Activated naive CD4-positive, alpha-beta T cell (primary cell): ENCODE measurements at places on chromosomes 5 and 9.

- no peak for DNase-seq
Observed at GRCh38 chr9:135046739-135047350, 40.6 kb upstream of the OLFM1 start.

GRCh38 chr5:35443803-35444595, 173.7 kb upstream of the SPEF2 start:
- no peak for DNase-seq

DNA sequence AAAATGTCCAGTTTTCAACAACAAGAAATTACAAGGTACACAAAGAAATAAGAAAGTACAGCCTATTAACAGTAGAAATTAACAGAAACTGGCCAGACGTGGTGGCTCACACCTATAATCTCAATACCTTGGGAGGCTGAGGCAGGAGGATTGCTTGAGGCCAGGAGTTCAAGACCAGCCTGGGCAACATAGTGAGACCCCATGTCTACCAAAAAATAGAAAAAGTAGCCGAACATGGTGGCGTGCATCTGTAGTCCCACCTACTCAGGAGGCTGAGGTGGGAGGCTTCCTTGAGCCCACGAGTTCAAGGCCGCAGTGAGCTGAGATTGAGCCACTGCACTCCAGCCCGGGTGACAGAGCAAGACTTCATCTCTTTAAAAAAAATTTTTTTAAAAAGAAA, 41.5 kb upstream of the FSD1L start:
- no peak for DNase-seq

GRCh38 chr5:176934309-176934930, 35.3 kb upstream of the HK3 start:
- no peak for DNase-seq

GRCh38 chr5:143402017-143402552, 1.4 kb downstream of the NR3C1 start:
- no peak for DNase-seq

GRCh38 chr5:176646049-176646706, 1.1 kb upstream of the TSPAN17 start:
- DNase-seq, result no peak

DNA sequence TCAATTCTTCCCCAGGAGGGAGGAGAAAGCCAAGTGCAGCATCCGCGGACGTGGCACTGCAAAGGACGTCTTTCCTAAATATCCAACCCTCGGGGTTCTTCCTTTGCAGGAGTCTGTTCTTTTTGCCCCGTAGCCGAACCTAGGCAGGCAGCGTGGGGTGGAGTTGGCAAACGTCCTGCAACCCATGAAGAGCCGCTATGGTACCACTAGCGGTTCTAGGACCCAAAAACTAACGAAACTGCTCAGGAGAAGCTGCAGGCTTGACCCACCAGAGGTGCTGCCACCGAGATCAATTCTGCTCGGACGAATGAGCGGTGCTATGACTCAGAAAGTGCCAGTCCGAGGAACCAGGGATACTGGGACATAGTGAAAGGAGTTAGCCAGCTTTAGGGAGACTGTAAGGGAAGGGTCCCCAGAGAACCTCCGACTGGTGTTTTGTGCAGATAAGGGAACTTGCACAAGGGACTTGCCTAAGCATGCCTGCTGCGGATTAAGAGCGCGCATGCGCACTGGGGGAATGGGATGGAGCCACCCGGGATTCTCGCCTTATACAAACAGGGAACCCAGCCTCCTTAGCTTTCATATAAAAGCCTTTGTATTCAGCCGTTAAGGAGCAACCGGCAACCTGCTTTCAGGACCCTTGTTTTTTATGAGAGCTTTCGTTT, 32.7 kb downstream of the ANXA2R start:
- DNase-seq, result peak; percentile 63

GRCh38 chr5:4572311-4573100, 567.6 kb upstream of the ADAMTS16 start:
- DNase-seq, result no peak

GRCh38 chr9:109166771-109167601, at the start of gene FRRS1L:
FRRS1L (minus strand) TSS chr9:109167249; CDS start chr9:109167138, 111 bp downstream.
- DNase-seq, result no peak

- no peak for DNase-seq
Observed at GRCh38 chr5:9898319-9898718, 268.2 kb upstream of the TAS2R1 start.

GRCh38 chr5:102910240-102911226, 155.4 kb downstream of the PAM start:
- DNase-seq, result no peak

GRCh38 chr5:158522776-158523175, 576.9 kb downstream of the EBF1 start:
- no peak for DNase-seq

DNA sequence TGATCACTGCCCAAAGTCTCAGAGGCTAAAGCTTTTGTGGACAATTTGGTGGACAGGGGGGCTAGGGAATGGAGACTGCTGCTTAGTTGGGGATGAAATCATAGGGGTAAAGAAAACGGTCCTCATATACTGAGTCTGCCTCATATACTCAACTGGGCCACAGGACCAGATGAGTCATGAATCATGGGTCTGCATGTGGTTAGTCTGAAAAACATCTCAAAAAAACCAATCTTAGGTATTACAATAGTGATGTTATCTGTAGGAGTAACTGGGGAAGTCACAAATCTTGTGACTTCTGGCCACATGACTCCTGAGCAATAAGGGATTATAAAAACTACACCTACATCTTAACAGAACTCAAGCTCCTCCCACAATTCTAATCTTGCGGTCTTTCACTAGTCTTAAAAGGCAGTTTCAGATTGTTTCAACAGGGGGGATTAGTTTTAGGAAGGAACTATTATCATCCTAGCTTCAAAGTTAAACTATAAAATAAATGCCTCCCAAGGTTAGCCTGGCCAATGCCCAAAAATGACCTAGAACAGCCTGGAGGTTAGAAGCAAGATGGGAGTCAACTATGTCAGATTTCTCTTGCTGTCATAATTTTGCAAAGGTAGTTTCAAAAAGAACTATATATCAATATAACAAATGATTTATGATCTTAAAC, 17.5 kb downstream of the TMEM161B start:
- no peak for DNase-seq

GRCh38 chr5:141632650-141633049, 4.0 kb downstream of the HDAC3 start:
- DNase-seq, result no peak

DNA sequence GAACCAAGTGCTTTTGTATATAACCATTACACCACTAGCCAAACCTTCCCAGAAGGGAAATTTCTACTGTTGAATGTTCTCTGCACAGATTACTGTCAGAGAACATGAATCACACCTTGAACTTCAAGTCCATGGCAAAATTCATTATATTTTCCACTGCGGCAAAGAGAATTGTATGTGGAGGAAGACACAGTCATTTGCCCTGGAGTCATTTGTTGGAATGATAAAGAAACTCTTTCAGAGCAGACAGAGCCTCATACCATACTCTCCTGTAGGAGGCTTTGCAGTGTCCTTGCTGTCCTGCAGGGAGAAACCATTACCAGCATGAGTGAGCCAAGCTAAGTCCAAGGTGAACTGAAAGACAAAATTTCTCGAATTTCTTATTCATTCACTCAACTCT, 369.0 kb downstream of the ARHGEF28 start:
- DNase-seq, result no peak

DNA sequence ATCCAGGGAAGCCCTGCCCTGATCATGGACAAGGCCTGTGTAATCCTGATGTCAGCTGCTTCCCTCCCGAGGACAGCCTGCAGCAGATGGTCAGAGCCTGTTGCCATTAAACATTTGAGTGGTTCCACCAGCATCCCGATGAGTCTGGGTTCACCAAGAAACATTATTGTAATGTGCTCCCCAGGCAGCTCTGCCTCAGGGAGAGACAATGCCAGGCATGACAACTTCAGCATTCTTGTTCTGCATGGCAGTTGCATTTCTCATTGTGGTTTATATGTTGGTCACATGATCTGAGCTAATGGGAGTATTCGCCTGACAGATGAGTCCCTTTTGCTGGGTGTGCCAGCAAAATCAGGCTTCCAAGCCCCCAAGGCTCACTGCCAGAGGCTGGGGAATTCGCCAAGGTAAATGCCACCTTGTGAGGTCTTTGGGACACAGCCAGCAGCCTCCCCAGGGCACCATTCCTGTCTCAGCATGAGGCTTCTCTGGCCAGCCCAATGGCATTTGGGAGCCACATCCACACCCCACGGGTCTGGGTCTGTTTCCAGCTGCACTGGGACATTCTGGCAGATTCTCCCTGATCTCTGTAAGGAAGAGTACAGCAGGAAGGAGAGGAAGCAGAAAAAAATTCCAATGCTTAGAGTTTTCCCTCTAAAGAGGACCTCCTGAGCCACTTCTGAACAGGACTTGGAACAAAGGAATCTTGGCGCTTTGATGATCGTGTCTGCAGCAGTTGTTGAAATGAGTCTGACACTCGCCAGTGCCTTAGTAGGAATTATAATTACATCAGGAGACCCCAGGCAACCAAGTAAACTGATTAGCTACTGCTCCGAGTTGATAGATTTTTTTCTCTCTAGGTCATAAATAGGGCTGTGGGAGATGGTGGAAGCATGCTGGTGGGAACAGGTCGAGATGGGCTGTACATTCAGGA, 18.7 kb downstream of the KCNIP1 start:
- no peak for DNase-seq

GRCh38 chr5:31231177-31231838, 37.8 kb downstream of the CDH6 start:
- no peak for DNase-seq

GRCh38 chr5:180194410-180195345, 14.3 kb downstream of the RASGEF1C start:
- DNase-seq, result no peak

DNA sequence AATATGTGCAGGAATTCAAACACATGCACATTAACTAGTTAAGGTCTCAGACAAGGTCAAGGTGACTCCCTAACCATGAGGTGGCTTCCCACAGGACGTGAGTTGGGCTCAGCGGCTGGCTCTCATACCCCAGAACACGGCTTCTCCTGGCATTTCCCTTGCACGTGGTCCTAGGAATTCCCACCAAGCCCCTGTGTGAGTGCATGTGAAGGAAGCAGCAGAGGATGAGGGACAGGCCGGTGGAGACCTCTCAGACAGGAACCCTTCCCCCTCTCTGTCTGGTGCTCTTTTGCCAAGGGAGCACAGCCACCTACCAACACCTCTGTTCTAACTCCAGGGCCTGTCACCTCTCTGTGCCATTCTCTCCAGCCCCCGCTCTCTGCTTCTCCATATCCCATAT, 271.0 kb downstream of the FSTL4 start:
- DNase-seq, result no peak

DNA sequence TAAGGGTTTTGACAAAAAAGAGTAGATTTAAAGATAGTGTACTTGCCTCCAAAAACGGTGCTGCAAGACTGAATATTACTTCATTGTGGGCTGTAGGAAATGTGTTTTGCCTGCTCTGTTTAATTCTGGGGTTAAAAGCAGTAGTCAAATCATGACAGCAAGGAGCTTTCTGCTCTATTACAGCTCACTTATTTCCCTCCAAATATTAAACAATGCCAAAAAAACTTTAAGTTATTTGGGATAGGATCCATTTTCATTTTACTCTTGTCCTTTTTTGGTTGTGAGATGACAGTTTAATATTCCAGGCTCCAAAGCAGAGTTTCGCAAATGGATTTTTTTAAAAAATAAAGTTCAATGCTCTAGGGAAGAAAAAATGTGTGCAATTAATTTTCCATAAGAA, 340.4 kb upstream of the RGMB start:
- no peak for DNase-seq

DNA sequence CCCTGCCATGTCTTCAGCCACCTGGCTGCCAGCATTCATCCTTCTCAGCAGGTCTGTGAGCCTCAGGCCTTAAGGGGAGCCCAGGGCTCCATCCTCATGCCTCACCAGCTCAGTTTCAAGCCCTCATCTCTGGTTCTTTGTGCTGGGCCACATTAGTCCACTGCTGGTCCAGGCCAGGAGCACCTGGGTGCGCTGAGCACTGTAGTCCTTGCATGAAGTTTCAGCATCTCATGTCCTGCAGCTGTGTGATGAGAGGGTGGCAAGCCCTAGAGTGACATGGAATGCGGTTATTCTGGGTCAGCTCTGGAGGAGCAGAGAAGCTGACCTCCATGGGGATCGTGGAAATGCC, 42.7 kb downstream of the COL5A1 start:
- no peak for DNase-seq

GRCh38 chr9:111895996-111896941, at the start of gene UGCG:
UGCG (plus strand) TSS chr9:111896814; CDS start chr9:111897216, 402 bp downstream.
- peak; percentile 83 for DNase-seq

DNA sequence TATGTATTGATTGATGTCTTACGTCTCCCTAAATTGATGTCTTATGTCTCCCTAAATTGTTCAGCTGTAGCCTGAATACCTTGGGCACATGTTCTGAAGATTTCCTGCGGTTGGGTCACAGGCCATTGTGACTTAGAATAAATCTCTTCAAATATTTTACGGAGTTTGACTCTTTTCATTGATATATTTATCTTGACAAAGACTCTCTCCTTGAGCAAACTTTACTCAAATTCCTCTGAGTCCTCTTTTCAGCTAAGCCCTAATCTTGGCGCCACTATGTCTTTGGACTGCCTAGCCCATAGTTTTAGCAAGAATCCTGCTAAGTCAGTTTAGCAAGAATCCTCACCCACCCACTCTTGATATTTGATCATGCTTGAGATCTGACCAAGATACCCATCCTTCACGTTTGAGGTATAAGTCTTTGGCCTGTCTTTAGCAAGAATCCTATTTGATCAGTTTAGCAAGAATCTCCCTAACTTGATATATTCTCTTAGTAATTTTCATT, 35.3 kb upstream of the FBXL17 start:
- DNase-seq, result no peak

GRCh38 chr5:43154469-43154868, 33.8 kb downstream of the ZNF131 start:
- no peak for DNase-seq

DNA sequence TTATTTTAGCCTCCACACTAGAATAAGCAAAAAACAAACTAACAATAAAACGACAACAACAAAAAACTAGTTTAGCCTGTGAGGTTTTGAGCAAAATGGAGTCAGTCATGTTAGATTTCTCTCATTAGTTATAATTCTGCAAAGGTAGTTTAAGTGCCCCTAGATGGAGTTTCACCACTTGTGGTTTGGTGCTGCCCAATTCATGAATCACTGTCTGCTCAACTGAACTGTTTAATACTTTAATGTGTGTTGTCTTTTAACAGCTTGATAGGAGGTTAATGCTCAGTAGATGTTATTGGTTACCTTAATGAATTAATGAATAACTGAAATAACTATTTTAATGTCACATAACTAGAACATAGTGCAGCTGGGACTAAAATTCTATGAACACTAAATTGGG, 3.5 kb upstream of the PLAA start:
- no peak for DNase-seq

GRCh38 chr5:118863345-118863744, 125.0 kb downstream of the DTWD2 start:
- no peak for DNase-seq

GRCh38 chr5:41738710-41739354, 131.4 kb downstream of the OXCT1 start:
- no peak for DNase-seq

GRCh38 chr5:151054709-151055108, 26.1 kb downstream of the TNIP1 start:
- DNase-seq, result no peak

DNA sequence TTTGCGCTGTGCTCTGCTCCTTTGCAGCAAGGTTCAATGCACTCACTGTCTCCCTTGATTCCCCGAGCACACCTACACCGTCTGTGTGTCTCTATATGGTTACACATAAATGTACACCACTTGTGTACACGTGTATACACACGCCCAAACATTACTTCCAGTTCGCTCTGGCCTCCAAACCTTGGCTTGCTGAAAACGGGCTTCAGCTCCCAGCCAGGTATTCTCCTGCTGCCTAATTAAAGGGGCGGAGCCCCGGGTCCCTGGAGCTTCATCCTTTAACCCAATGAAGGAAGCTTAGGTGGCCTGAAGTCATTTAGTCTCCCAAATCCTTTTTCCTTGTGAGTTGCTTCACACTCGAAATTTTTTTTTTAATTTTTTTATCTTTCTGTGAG, 4.6 kb downstream of the ISL1 start:
- DNase-seq, result no peak
